ENCODE measurements at places on chromosomes 5 and 9.

GRCh38 chr9:94603259-94604160 is 9.9 kb upstream of the FBP2 start:
- DNase-seq: peak; percentile 42

GRCh38 chr5:125044491-125045282 is 298.2 kb upstream of the ZNF608 start:
- no peak for DNase-seq

DNA sequence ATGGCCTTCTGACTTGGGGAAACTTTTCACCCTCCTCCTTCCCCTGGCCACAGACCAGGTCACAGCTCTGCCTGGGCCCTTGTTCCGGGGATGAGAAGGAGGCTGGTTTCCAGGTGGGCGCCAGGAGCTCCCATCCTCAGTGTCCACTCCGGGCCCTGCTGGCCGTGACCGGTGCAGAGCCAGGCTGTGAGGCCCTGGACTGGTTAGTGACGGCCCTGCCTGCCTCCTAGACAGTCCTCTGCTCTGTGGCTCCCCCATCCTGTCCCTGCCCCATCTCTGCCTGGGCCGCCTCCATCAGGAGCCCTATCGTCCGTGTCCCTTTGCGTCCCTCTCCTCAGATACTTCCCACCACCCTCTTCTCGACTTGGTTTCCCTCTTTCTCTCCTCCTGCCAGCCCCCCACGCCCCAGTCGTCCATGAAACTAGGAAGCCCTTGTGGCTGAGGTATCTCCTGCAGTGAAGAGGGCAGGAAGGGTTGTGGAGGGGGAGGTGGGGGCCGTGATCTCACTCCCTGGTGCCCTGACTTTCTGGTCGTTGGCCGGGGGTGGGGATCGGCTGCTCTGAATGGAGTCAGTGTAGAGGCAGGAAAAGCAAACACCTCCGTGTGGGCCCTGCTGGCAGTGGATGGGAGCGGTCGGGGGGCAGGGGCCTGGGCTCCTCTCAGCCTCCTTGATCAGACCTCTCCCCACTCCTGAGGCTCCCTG is 15.4 kb upstream of the CERCAM start:
- DNase-seq: no peak

GRCh38 chr9:138010861-138011260 is 133.3 kb downstream of the CACNA1B start:
- DNase-seq: no peak

DNA sequence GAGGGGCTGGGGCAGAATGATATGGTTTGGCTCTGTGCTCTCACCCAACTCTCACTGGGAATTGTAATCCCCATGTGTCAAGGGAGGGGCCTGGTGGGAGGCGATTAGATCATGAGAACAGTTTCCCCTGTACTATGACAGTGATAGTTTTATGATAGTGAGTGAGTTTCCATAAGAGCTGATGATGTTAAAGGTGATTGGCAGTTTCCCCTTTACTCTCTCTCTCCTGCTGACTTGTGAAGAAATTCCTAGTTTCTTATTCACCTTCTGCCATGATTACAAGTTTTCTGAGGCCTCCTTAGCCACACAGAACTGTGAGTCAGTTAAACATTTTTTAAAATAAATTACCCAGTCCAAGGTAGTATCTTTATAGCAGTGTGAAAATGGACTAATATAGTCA is 120.4 kb upstream of the CDH9 start:
- no peak for DNase-seq

GRCh38 chr5:123505633-123506032 is 6.3 kb upstream of the CSNK1G3 start:
- no peak for DNase-seq

Measured in G401 (cell line).